Activated T-helper 1 cell treated with Interleukin-2 at 50 U/mL for 16 hours (primary cell): ENCODE measurements at places on chromosomes 16 and 17.

GRCh38 chr16:54309341-54309740 is 22.8 kb upstream of the IRX3 start:
- no peak for DNase-seq

- no peak for DNase-seq
These were observed 17.3 kb upstream of the XYLT2 start for GRCh38 chr17:50328363-50329325.

DNA sequence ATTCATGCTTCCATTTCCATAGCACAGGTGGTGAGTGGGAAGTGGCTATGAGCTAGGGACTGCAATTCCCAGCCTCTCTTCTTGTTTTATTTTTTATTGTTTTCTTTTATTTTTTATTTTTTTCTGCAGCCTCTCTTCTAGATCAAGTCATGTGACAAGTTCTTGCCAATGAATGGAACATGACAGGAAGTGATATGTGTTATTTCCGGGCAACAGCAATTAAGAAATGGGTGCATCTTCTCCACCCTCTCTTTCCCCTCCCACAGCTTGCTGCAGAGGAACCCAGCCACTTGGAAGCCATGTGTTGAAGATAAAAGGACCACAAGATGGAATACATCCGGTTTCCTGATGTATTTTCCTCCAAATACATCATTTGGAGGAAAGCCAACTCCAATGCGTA is 23.6 kb downstream of the IRX5 start:
- no peak for DNase-seq

- DNase-seq: no peak
These were observed 89.7 kb downstream of the ZNF423 start for GRCh38 chr16:49766225-49766624.

- no peak for DNase-seq
These were observed 61.1 kb downstream of the SIAH1 start for GRCh38 chr16:48323783-48324775.

- no peak for DNase-seq
These were observed 268.2 kb downstream of the STX8 start for GRCh38 chr17:9307313-9307998.

GRCh38 chr17:58640202-58640601 is 51.6 kb downstream of the TEX14 start:
- no peak for DNase-seq

GRCh38 chr17:70945386-70945785 is 776.1 kb downstream of the KCNJ2 start:
- no peak for DNase-seq

DNA sequence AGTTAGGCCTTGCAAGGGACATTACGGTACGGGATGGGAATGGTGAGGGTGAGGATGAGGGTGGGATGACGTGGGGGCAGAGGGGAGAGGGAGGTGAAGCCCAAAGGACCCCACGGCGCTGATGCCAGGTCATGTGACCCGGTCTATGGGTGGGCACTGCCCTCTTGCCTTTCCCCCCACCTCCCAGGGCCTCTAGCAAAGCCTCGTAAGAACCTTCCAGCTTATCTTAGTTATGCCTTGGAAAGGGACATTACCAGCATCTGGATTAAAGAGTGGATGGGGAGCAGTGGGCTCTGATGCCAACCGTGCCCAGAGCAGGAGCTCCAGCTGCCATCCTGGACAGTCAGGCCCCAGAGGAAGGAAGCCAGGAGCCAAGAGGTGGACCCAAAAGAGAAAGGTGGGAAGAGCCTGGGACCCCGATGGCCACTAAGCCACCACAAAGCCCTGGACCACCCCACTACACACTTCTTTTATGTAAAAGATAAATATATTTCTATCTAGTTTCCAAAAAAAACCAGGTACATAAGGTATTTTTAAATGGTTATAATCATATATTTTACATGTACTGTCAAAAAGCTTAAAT is 40.9 kb downstream of the TK2 start:
- no peak for DNase-seq

DNA sequence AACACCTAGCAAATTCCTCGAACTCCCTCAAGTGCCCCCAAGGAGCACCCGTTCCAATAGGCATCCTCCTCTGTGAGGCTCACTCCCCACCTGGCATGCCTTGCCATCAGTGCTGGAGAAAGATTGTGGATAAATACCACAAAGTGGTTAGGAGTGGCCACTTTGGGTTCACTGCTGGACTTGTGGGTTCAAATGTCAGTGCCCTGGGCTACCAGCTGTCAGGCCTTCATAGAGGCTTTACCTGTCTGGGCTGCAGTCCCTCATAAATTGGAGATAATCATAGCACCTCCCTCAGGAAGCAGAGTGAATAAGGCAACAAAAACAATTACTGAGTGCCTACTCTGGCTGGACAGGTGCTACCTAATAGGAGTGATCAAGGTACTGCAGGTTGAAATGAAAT is 1.5 kb upstream of the SYT17 start:
- no peak for DNase-seq

- no peak for DNase-seq
These were observed 5.2 kb downstream of the MINK1 start for GRCh38 chr17:4838309-4838785.

GRCh38 chr17:76130473-76130872 is 10.6 kb downstream of the FOXJ1 start:
- DNase-seq: no peak

- no peak for DNase-seq
These were observed 149.9 kb upstream of the TBX2 start for GRCh38 chr17:61249649-61250299.

DNA sequence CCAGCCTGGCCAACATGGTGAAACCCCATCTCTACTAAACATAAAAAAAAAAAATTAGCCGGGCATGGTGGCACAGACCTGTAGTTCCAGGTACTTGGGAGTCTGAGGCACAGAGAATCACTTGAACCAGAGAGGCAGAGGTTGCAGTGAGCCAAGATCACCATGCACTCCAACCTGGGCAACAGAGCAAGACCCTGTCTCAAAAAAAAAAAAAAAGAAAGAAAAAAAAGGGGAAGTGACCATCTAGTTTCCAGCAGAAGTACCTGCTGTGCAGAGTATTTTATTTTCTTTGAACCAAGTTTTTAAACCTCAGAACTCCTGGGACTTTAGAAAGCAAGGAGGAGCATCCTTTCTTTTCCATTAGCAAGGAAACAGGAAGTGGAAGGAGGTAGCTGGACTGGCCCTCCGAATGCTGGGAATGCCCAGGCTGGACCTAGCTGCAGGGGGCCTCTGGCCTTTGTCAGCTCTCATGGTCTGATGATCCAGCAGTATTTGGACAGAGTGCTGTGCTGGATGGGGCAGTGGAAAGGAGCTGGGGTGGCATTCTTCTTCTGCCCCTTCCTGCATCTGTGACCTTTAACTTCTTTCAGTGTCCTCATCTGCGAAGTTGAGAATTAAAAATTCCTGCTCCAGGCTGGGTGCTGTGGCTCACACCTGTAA is 6.6 kb downstream of the GID4 start:
- no peak for DNase-seq

DNA sequence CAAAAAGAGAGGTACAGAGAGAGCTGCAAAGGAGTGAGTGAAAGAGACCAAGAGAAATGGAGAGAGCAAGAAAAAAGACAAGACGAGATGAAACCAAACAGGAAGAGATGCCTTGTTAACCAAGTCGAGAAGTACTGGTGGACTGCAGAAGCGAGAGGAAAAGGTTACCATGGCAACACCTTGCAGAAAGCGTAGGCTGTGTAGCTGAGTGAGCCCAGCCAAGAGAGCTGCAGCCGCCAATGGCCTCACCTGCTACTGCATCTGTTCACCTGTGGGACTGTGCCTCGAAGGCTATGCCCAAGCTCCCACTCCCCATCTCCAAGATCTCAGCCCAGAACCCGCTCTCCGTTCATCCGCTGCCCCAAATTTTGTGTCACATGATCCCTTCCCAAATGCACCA is 161.3 kb downstream of the SLC39A11 start:
- no peak for DNase-seq

- no peak for DNase-seq
These were observed at the start of gene CBFA2T3 for GRCh38 chr16:88977018-88977811. CBFA2T3 (minus strand) TSS chr16:88977207; CDS start chr16:88976807, 400 bp downstream.

- no peak for DNase-seq
These were observed 65.9 kb downstream of the EMP2 start for GRCh38 chr16:10514369-10515055.

GRCh38 chr16:89375021-89375420 is 115.3 kb downstream of the ANKRD11 start:
- no peak for DNase-seq

- no peak for DNase-seq
These were observed 26.4 kb downstream of the ADCY9 start for GRCh38 chr16:4089811-4090301.

GRCh38 chr16:54623636-54624035 is 307.0 kb upstream of the IRX5 start:
- no peak for DNase-seq

DNA sequence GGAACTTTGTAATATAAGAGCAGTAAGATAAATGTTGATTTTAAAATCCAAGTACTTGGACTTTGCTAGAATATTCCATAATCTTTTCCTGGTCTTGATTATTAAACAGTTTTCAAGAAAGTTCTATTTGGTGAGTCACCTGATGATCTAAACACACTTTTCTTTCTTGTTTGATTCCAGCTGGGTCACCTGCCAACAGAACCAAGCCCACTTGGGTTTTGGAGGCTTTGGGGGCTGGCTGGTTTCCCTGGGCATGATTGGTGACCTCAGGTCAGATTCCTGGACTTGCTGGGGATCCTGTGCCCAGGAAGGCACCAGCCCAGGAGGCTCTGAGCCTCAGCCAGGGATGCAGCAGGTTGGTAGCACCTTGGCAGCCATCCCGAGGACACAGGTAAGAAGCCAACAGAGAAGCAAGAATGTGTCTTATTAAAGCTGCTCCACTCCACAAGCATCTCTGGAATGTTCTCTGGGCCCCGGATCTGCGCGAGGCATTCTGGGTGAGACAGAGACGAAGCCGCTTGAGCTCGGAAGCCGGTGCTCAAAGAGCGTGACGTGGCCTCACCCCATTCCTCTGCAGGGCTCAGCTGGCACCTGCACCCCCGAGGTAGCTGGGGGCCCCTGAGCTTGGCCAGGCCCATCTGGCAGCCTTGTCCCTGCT is 3.1 kb upstream of the TEX19 start:
- no peak for DNase-seq

DNA sequence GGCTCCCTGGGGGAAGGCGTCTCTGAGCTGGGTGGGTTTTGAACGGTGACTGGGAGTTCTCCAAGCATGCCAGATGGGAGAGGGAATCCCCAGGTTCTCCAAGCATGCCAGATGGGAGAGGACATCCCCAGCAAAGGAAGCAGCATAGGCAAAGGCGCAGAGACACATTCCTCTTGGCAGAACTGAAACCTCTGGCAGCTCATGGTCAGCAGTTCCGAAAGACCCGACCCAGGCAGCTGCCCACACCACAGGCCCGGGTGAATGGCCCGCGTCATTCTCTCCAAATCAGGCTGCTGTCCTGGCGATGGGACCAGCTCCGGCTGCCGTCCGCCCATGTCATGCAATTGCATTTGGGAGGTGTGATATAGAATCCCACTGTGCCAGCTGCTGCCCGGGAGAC is 8.0 kb downstream of the ZNF469 start:
- DNase-seq: no peak

DNA sequence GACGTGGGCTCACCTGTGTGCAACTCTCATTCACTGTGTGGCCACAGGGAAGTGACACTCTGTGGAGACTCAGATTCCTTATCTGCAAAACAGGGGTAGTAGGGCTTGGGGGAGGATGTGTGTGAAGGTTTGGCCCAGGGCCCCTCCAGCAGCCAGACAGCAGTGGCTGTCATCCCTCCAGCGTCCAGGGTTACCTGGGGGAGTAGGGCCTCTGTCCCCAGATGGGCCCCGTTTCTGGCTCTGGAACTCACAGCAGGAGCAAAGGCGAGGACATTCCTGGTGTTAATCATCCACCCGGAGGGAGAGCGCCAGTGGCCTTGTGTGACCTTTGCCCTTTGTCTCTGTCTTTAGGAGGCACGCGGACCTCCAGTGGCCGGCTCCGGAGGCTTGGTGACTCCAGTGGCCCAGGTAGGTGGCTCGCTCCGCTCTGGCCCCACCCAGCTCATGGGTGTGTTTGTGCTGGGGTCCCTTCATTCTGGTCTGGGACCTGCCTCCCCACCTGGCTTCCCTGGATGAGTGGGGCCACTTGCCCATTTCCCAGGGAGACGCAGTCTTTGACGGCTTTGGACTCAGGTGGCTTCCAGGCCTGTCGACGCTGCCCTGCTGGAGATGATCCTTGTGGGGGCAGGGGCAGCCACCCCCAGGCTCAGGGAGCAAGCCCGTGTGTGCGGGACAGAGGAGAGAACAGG is 166.2 kb downstream of the SEC14L1 start:
- DNase-seq: no peak

GRCh38 chr16:73420676-73421075 is 372.7 kb upstream of the ZFHX3 start:
- DNase-seq: no peak

DNA sequence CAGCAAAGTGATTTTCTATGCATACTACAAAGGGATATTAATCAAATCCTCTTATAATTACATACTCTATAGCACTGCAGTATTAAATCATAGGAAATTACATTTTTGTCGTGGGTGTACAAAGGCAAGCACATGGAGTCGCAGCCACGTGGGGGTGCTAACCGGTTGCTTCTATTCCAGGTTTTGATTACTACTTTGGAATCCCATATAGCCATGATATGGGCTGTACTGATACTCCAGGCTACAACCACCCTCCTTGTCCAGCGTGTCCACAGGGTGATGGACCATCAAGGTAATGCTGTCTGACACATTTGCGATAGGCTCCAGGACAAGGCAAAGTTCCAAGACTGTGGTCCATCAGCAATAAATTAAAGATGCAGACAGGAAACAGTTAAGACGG is 60.1 kb downstream of the ARSG start:
- no peak for DNase-seq

DNA sequence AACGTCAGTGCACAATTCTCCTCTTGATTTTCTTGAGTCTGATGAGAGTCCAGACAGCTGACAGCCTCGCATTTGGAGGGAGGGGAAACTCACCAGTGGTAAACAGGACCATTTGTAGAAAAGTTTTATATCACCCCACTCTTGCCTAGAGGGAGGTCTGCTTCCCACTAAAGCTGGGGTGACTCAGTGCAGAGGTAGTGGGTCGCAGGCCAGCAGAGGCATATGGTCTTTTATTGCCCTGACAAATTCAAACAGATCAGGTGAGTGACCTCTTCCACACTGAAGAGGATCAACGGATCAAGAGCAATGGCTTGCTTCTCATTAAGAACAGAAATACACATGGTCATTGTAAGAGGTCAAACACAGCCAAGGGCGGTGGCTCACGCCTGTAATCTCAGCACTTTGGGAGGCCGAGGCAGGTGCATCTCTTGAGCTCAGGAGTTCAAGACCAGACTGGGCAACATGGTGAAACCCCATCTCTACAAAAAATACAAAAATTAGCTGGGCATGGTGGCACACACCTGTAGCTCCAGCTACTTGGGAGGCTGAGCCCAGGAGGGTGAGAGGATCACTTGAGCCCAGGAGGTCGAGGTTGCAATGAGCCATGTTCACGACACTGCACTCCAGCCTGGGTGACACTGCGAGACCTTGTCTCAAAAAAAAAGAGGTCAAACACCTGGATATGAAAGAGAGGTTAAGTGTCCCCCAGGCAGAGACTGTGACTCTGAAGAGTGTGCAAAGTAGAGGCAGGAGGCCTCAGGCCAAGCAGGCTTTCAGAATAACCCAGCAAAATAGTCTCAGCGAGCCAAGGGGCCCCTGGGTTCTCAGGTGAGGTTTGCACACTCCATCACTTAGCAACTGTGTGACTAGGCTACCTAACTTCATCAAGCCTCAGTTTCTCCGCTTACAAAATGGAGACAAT is 56.5 kb upstream of the ERN1 start:
- DNase-seq: no peak

- DNase-seq: no peak
These were observed 36.4 kb upstream of the SSTR5 start for GRCh38 chr16:1036166-1036565.

GRCh38 chr16:28607116-28607623 is 2.7 kb downstream of the SULT1A1 start:
- DNase-seq: no peak

- DNase-seq: no peak
These were observed 224.5 kb downstream of the ZNF423 start for GRCh38 chr16:49631187-49632041.
